ENCODE measurements at places on chromosomes 11 and 22.

DNA sequence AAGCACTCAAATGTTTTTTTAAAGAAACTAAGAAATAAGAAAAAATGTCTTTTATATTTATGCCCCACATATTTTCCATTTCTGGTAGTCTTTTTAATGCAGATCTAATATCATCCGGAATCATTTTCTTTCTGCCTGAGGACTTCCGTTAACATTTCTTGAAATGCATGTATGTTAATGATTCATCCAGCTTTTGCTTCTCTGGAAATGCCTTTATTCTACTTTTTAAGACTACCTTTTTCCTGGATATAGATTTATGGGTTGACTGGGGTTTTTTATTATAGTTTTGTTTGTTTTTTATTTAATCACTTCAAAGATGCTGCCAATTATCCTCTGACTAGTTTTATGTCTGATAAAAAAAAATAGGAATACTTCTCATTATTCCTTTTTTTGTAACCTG lies 57.1 kb upstream of the LDLRAD3 start:
- DNase-seq: no peak

DNA sequence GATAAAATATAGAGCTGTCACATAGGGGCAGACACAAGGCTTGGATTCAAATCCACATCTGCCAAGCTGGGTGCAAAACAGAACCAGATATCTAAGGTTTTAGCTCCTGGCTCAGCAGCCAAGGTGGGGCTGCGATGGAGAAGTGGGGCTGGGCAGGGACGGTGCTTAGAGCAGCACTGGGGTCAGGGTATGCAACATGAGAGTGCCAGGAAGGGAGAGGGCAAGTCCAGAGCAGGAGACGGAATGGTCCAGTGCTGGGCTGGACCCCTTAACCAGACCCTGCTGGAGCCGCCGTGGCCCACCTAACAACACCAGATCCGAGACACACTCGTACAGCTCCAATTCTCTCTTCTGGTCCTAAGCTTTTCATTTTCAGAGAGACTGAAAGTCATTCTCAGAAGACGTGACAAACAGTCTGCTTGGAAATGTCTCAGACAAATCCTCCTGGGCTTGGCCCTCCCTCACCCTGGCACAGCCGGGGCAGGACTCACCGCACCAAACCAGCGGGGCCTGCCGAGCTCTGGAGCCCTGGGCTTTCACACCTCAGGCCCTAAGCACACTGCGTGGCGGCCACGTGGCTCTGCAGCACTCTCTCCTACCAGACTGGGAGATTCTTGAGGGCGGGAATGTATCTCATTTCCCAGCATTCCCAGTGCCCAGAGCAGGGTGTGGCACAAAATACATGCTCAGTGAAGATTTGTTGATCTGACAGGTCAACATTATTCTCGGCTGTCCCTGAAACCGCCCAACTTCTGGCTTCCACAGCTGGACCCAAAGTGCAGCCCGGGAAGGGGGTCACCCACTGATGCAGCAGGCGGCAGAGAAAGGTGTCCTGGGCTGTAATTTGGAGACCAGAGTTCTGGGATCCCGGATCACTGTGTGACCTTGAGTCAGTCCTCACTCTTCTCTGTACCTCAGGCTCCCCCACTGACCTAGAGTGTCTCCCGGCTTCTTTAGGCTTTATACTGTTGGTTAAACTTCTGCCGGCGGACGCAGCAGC lies 11.6 kb downstream of the LRRC32 start:
- no peak for DNase-seq

- DNase-seq: no peak
Measured at GRCh38 chr22:39345231-39345630, 4.6 kb upstream of the SYNGR1 start.

- no peak for DNase-seq
Measured at GRCh38 chr11:128551058-128551457, 36.3 kb downstream of the ETS1 start.

GRCh38 chr11:41254966-41255365 lies 204.5 kb downstream of the LRRC4C start:
- DNase-seq: no peak

All from globus pallidus (tissue), 1 donor.